ENCODE measurements at places on chromosomes 3 and 15. TPM values are rescaled to one million over a fixed set of nuclear protein-coding genes. Genes with fewer than 3 reads are reported as not detected.

Gene AVEN
- total RNA-seq = 15.3 TPM

Gene GNAI2
- 217 TPM for total RNA-seq

Gene GPR156
- total RNA-seq = 0.10 TPM

Gene C2CD4B
- not detected for total RNA-seq

Gene TGM5
- total RNA-seq = 0.38 TPM

DNA sequence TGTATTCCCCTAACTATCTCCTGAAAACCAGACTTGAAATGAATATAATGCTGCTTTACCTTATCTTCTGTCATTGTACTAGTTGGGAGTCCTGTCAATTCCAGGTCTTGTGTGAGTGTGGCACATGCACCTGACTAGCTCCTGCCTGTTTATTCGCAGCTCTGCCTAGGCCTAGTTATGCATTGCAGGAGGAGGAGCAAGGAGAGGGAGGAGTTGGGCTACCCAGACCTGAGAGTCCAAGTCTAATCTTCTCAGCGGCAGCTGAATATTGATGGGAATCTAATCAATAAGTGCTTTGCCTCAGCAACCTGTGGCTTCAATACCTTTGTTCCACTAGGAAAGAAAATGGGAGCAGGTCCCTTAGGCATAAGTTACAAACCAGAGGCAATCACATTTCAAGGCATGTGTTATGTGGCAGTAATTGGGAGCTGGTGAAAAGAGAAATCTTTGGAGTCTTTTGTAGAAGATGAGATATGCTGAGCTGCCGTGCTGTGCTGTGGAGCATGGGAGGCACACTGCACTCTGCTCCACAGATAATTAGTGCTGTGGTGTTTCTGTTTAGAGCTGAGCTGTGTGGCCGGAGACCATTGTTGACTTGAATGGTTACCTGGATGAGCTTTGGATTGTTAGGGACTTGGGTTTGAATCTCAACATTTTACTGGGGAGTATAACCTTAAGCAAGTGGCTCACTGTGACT lies at the start of gene SLC2A2:
SLC2A2 (minus strand) TSS at position 124 of the 697 bp plus-strand sequence; CDS start at position 74, 50 bp downstream.
- H3K27me3 ChIP-seq = peaks cover 28% of the 10 kb centered on the region
- no peak within 1 kb of the TSS for H3K4me3 ChIP-seq
- peaks cover 9% of the 10 kb centered on the region for H3K4me1 ChIP-seq
- no peaks in the 10 kb centered on the region for H3K36me3 ChIP-seq

DNA sequence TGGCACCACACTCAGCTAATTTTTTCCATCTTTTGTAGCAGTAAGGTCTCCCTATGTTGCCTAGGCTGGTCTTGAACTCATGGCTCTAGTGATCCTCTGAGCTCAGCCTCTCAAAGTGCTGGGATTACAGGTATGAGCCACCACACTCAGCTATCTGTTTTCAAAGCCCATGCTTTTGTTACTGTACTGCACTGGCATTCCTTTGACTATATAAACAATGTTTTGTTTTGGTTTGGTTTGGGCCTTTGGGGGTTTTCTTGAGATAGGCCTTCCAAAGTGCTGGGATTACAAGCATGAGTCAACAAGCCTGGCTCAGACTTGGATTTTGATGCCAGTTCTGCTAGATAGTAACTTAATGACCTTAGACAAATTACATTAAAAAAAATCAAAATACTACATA lies 89.7 kb upstream of the GK5 start:
- no peak overlapping the region for H3K4me3 ChIP-seq
- no peak overlapping the region for H3K27ac ChIP-seq
- DNase-seq = no peak
- H3K27me3 ChIP-seq = no peaks in the 10 kb centered on the region
- peaks cover 5% of the 10 kb centered on the region for H3K36me3 ChIP-seq

Measured in activated naive CD8-positive, alpha-beta T cell treated with anti-CD3 and anti-CD28 coated beads for 36 hours (primary cell).